HFF-Myc (cell line): ENCODE measurements at places on chromosomes 5 and 9.
A peak's percentile ranks its signal among the peaks of the same experiment; 100 is the strongest.

DNA sequence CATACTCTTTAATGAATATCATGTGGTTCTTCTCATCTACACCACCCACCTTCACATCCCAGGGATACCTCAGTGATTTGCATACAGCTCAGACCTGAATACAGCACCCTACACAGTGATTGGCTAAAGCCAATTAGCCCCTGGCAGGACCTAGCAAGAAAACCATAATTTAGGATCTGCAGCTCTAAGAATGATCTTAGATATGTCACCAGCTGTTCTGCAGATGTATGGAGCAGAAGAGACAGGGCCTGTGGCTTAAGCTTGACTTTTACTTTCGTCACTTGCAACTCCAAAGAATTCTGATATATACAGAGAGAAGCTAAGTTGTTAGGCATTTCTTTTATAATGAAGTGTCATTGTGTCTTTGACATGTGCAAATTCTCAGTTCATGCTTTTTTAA, 483.2 kb upstream of the C9orf72 start:
- peak; percentile 16 for DNase-seq

GRCh38 chr5:138875946-138876345, 811 bp upstream of the LRRTM2 start:
- DNase-seq, result no peak

- no peak for DNase-seq
Observed at GRCh38 chr5:143678148-143678905, 133.6 kb upstream of the HMHB1 start.

- DNase-seq, result no peak
Observed at GRCh38 chr9:5838884-5839571, 6.1 kb upstream of the ERMP1 start.

- DNase-seq, result no peak
Observed at GRCh38 chr5:80034962-80035821, at the start of gene THBS4. Gene THBS4, plus strand, starts transcription at chr5:80035348. Its CDS starts 190 bp downstream, at chr5:80035538.

DNA sequence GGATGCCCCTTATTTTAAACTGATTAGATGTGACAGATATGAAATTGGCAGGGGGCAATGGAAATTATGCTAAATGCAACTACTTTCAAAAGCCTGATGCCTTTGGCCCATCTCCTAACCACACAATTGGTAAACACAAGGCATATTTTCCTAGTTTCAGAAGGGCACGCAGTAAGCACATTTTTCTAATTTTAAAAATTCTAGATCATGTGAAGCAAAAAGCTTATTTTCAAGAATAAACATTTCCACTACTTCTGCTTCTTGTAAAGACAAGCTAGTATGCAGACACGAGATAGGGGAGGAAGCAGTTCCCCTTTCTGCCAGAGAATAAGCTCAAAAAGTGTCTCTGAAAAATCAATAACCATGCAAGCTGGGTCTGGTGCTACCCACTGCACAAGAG, 67.7 kb downstream of the ABCA1 start:
- no peak for DNase-seq
